Psoas muscle (tissue), 8 donors: ENCODE measurements at places on chromosomes 12 and 14. TPM values are rescaled to one million over a fixed set of nuclear protein-coding genes. Genes with fewer than 3 reads are reported as not detected.

Gene RNASE1
- 181 TPM for total RNA-seq

GRCh38 chr12:22505826-22506225, 38.5 kb downstream of the C2CD5 start:
- DNase-seq: no peak

Gene SLC6A12
- 0.90 TPM for total RNA-seq

GRCh38 chr12:56941299-56942017, 7.2 kb upstream of the SDR9C7 start:
- no peak for DNase-seq

DNA sequence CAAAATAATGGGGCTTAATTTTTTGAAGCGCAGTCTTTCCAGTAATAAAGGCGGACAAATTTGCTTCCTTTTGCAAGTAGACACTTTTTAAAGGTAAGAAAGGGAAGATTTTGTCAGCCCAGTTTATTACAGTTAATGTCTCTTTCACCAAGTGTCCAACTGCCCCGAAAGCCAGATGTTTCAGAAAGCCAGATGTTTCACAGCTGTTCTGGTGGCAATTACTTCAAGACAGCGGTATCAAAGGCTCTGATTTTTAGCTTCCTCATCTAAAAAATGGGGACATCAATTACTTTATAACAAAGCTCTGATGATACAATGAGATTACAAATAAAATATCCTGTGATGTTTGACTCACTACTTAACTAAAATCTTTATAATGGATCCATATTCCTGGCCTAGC, 1.0 kb downstream of the WBP11 start:
- DNase-seq: no peak

Gene TRHDE
- total RNA-seq: 0.13 TPM

Gene DCTN2
- total RNA-seq: 97.5 TPM

Gene PAH
- 0.30 TPM for total RNA-seq

Gene CLEC4C
- not detected for total RNA-seq

DNA sequence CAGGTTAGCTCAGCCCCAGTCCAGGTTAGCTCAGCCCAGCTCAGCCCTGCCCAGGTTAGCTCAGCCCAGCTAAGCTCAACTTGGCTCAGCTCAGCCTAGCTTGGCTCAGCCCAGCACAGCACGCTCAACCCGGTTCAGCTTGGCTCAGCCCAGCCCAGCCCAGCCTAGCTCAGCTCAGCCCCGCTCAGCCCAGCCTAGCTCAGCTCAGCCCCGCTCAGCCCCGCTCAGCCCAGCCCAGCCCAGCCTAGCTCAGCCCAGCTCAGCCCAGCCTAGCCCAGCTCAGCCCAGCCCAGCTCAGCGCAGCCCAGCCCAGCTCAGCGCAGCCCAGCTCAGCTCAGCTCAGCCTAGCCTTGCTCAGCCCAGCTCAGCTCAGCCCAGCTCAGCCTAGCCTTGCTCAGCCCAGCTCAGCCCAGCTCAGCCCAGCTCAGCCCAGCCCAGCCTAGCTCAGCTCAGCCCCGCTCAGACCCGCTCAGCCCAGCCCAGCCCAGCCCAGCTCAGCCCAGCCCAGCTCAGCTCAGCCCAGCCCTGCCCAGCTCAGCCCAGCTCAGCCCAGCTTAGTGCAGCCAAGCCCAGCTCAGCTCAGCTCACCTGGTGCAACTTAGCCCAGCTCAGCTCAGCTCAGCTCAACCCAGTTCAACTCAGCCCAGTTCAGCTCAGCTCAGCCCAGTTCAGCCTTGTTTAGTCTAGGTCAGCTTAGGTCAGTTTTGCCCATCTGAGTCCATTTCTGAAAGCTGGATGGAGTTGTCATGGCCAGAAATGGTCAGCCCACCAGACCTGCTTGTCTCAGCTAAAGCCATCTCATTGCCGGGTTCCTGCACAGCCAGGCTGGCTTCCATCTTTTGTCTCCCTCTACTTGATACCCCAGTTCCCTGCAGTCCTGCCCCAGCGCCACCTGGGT, 333.6 kb downstream of the TMEM121 start:
- DNase-seq: peak; percentile 48

DNA sequence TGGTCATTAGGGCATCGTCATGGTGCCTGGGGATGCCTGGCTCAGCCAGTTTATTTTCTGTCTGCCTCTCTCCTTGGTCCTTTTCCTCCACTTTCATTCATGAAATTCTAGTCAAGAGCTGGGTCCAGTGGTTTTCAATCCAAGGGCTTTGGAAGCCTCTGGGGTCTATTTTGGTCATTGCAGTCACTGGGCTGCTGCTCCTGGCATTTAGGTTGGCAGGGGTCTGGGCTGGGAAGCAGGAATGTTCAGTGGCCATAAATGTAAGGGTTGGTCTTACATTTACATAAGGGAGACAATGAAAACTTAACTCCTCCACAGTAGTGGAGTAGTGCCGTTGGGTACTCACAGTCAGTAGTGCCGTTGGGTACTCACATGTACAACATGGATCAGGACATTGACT, 48.1 kb downstream of the PTPN11 start:
- DNase-seq: no peak

DNA sequence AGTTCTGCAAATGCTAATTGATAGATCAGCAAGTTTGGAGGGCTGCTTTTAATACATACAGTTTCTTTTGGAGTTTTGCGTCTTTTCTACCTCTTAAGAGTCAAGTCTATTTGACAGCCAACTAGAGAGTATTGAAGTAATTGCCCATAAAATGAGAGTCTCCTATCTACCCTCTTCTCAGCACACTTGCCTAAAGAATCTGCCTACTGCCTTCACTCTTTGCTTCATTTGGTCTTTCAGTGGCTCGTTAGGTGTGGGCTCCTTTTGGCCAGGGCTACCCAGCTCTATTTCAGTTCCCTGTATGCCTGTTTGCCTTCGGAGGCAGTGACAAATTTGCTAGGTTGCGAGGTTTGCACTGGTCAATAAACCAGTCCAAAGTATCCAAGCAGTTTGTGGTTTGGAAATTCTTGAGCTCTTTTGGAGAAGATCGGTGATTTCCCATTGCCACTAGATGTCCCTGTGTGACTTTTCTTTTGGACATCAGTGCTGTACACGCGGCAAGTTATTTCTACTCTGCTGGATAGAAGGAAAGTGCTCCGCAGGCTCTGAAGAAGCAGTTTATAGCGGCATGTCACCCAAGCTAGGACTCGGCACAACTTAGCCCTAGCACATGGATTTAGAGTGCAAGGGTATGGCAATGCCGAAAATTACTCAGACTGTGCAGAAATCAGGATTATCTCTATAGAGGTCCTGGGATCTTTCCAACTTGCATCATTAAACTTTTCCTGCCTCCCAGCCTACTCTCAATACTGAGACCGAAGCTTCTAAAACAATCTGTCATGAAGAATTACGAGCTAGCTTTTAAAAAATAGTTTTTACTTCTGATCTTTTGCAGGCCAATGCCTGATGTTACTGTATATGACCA, 38.6 kb downstream of the MGST1 start:
- DNase-seq: no peak

GRCh38 chr12:98373025-98373554, 142.3 kb upstream of the TMPO start:
- DNase-seq: no peak

DNA sequence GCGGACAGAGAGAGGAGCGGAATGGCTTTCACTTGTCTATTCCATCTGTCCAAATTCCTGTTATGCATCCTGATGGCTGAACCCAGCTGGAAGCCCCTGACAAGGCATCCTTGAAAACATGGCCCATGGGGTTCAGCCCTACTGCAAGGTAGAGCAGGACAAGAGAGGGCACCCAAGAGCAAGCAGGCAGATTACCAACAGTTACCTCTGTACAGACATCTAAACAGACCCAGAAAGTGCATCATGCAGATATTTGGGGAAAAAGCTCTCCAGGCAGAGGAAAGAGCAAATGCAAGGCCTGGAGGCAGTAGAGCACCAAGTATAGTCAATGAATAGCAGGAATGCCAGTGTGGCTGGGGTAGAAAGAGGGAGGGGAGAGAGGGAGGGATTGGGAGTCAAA, 407.5 kb downstream of the PCNX1 start:
- DNase-seq: no peak

Gene ARHGAP9
- total RNA-seq: 3.5 TPM

DNA sequence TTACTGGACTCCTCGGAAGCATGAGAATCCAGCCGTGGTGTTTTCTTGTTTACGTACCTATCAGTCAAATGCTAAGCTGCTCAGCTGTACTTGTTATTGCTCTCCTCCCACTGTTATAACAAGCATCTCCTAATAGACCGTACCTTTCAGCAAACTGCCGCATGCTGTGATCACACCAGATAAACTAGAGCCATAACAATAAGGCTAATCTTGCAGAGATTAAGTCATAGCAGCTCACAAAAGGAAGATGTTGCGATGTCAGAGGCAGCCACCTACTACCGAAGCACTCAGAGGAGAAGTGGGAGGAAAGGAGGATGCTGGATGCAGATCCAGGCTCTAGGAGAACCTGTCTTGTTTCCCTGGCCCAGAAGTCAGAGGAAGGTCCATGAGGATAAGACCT, 196.0 kb downstream of the GALC start:
- DNase-seq: no peak

GRCh38 chr12:79842630-79843029, 92.3 kb downstream of the PPP1R12A start:
- no peak for DNase-seq

Gene DNM1L
- 38.5 TPM for total RNA-seq

DNA sequence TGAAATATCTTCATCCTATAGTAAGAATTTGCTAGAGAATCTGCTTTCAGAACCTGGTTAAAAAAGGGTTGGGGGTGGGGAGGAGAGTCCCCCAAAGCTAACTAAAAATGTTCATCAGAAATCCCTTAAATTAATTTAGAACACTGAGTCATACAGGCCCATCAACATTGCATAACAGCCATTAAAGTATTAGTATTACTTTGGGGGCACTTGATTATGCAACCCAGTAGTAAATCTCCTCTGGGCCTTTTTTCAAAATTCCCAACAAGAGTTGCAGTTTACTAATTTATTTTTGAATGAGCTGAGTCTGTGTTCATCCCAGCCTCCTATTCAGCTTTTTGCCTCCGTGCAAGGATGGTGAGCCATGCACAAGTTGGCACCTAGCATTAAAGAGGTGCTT, 8.8 kb upstream of the SLC24A4 start:
- no peak for DNase-seq

Gene COQ5
- 33.1 TPM for total RNA-seq

DNA sequence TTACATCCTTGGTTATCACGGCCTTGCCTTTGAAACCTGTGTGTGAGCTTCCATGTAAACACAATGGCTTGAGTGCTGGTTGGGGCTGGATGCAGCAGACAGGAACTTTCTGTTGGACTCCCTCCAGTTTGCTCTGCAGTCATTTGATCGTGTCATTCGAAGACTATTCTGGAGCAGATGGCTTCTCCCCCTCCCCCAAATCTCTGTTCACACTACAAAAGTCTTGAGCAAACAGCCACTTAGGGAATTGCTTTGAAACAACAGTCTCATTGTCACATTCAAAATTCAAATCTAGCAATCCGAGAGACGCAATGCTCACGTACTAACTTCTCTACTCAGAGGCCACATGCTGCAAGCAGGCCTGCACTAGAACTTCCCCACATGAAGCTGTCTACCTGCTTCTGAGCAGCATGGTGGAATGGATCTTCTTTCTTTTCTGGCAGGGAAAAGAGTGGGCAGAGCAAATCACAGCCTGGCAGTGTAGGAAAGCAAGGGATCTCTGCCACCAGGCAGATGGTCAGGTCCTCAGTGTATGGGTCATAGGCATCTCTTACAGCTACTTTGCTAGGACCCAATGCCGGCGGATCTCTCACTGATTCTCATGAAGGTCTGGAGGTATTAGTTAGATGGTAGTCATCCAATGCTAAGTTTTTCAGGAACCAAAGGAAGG, 214.2 kb downstream of the PPM1H start:
- no peak for DNase-seq

Gene FBXO33
- total RNA-seq: 4.3 TPM

Gene NDUFB1
- 306 TPM for total RNA-seq

DNA sequence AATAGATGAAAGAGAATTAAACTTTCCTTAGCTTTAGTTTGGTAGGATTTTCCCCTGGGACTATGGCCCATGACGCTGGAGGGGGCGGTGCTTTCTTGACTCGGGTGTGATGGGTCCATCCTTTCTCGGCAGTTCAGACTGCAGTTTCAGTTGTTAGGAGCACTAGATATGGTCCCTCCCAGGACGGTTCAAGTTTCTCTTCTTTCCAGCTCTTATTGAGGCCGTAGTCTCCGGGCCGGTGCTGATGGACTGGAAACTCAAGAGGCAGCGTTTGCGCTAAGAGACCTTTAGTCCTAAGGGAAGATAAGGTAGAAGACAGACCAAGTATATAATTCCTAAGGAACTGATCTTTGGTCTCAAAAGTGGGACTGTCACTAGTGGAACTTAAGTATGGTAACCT, 111.2 kb downstream of the RIN3 start:
- no peak for DNase-seq

DNA sequence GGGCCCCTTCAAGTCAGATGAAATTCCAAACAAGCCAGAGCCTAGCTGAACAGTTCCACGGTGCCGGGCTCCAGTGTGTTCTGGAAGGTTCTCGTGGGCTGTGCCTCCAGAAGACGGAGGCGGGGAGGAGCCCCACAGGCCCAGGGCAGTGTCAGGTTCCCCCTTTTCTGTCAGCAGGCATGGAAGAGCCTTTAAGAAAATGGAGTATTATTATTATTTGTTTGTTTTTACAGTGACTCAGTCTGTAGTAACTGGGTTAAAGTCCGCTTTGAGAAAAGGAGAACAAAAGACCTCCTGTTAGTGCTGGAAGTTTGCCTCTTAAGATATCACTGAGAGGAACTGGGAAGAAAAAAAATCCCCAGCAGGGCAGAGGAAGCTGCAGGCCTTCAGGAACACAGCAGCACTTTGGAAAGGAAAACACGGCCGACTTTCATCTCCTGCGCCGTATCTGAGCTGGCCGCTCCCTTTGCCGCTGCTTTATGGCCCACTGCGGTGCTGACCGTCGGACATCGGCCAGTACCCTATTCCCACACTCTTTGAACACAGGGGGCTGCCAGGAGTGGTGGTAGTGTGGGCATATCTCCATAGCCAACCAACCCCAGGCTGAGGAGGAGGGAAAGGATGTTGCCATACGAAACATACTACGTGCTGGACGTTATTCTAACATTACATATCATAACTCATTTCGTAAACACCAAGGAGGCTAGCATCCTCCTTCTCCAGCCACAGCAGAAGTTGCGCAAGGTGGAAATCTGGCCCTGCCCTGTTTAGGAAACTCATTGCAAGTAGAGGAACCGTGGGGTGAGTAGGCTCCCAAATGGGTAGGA, 194.0 kb downstream of the ZFP36L1 start:
- peak; percentile 71 for DNase-seq
